ENCODE measurements at places on chromosomes 3 and 15.

DNA sequence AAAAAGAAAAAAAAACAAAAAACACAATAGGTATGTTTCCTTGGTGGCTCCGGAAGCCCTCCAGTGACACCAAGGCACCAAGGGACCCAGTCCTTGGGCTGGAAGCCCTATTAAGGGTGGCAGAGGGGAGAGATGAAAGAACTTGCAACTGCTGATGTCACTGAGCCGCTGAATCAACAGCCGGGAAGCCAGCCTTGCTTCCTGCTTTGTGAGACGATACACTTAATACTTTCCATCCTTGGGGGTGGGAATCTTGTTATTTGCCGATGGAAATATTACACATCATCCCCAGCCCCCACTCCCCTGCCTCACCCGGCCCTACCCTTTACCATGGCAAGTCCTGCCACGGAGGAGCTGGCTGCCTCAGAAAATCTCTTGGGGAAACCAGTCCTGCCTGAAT lies 5.6 kb upstream of the ISLR2 start:
- DNase-seq = no peak

- no peak for DNase-seq
Measured at GRCh38 chr3:69392415-69392814, 6.5 kb upstream of the FRMD4B start.

DNA sequence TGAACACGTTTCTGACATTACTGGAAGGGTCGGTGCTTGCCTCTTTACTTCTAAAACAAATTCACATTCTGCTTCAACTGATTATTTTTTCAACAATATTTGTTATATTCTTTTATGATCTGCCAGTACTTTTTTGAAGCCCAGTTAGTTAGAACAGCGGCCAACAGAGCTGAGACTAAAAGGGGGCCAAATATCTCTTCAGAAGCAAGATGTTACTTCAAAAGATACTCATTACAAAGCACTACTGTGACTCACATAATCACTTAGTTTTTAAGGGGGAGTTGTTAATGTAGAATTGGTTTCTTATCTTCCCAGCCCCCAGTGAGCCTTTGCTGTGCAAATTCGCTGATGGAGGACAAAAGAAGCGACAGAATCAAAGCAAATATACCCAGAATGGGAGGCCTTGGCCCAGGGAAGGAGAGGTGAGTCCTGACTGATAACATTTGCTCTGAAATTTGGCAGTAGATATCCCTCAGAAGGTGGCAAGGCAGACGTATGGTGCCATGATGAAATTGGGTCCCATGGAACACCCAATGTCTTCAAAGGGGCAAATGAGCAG lies 587.8 kb downstream of the RBMS3 start:
- DNase-seq = no peak

DNA sequence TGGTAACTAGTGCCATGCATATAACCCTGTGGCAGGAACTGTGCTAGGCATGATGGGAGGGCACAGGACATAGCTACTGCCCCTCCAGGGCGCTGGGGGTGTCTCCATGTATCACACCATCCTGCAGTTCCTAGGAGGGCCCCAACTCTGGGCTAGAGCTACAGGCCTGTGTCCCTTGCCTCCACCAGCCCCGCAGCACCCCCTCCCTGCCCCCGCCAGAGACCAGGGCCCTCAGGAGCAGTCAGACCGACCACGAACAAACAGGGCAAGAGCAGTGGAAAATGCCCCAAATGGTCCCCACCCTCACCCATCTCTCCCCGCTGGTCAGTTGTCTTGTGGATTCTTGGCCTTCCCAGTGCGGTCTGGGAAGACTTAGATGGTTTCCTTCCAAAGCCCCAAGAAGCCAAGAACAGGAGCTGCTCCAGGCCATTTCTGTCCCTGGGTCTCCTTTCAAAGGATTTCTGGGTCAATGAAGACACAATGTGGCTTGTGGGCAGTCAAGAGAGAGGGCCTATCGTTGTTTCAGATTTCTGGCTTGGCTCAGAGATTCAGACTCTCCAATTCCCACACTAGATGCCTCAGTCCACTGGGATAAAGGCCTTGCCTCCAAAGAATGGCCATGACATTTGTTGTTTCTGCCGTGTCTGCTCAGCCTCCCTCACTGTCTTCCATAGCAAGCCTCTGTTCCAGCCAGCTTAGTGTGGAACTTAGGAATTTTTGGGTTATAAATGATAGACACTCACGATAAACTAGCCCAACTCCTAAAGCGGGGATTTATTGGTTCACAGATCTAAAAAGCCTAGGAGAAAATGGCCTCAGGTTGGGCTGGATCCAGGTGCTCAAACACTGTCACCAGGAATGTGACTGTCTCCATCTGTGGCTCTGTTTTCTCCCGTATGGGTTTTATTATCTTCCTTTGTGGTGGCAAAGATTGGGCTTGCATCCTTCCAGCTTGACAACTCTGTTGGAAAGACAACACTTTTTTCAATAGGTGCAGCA lies 80.6 kb downstream of the LSM3 start:
- no peak for DNase-seq

- no peak for DNase-seq
Measured at GRCh38 chr3:86743233-86743632, 247.7 kb downstream of the VGLL3 start.

DNA sequence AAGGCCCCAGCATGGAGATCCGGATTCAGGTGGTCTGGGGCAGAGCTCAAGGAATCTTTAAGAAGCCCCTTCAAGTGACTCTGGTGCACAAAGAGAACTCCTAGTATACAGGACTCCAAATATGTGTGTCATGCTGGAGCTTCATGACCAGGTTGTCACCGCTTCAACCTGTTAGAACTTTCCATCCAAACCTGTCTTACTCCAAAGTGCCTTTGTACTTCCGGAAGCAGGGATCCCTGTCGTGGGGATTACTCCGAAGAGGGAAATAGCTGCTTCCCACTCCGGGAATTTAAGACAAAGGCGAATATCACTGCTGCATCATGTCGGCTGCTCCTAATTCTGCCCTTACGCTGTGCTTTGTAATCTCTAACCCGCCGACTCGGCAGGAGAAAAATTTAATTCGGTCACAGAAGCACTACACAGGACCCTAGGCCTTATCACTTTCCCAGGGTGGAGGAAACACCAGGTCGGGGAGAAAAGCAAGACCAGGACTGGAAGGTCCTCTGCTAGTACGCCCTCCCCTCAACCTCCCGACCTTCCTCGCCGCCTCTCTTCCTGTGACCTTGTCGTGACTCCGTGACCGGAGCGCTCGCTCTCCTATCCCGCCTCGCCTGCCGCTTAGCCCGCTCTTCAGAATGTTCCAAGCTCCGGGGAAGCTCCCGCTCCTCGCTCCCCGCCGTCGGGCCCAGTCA lies 730 bp downstream of the HIGD1A start:
- DNase-seq = peak; percentile 23
